NCI-H526 treated with DMSO at 0.1 percent for 48 hours (cell line): ENCODE measurements at places on chromosomes 13 and 19.

GRCh38 chr13:94122300-94122915 lies 357.1 kb downstream of the DCT start:
- DNase-seq, result no peak

DNA sequence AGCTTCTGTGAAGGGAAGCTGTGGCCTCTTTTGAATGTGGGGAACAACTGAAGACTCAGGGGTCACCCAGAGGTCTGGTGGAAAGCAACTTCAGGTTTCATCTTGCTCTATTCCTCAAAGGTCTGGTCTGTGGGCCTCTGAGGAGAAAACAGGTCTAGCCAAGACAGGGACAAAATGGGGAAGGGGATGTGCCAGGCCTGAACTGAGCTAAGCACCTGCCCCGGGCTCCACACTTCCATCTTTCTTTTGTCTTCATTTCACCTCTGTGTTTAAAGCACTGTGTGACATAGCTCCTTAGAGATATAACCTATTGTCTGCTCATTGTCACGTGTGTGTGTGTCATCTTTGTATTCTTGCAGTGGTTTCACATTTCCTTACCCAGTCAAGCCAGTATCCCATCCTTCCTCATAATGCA lies 19.9 kb upstream of the GDF15 start:
- DNase-seq, result no peak

DNA sequence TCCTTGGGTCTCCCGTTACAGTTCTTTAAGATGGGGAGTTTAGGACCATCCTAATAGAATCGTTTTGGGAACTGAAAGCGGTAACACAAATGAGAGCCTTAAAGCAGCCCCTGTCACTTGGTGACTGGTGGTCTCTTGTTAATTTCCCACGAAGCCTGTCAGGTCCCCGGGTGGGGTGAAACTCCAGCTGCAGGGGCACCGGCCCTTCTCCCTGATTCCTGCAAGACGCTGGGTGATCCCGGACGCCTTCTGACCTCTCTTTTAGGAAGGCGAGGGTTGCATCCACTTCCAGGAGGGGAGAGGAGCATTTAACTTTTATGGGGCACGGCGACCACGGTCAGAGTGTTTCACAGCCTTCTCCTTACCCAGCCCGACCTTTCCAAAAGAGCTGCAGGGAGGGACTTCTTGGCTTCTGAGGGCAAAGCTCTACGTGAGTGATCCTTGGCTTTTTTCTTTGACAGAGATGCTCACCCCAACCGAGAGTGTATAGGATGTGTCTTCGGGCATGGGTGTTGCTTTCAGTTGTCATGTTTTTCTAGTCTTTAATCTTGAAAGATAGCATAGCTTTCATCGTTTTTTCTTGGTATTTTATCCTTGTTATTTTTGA lies 688 bp downstream of the ZNF225 start:
- DNase-seq, result no peak

- DNase-seq, result no peak
Measured at GRCh38 chr19:6947745-6948144, 60.4 kb downstream of the ADGRE1 start.

- DNase-seq, result no peak
Measured at GRCh38 chr13:98265692-98266551, 88.9 kb upstream of the RNF113B start.

DNA sequence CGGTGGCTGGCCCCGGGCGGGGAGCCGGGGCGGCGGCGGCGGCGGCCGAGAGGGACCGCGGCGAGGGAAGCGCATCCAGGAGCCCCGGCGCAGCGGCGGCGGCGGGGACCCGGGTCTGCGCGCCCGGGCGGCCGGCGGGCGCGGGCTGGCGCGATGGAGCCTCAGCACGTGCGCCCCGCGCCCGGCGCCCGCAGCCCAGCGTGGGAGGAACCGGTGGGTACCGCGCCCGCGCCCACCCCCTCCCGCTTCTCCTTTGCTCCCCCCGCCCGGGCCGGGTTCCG lies 7.8 kb upstream of the DGKH start:
- no peak for DNase-seq

DNA sequence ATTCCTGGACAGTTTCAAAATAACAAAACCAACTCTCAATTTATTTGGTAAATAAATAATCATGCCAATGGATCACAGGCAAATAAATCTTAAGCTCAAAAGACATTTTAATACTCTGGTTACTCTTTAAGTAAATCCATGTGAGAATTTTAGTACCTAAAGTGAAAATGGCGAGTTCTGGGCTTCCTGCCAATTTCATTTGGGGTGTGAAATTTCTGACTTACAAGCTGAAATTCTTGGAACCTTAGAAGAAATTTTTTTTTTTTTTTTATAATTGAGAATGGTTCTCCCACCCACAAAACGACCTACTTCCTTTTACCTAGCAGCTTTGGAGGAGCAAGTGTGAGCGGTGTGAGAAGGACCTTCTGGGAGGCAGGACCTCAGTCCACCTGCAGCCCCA lies 354.5 kb upstream of the NBEA start:
- no peak for DNase-seq
